ENCODE measurements at places on chromosomes 1 and 21.
A peak's percentile ranks its signal among the peaks of the same experiment; 100 is the strongest.

- DNase-seq, result no peak
Measured at GRCh38 chr1:5129746-5130355, 475.4 kb downstream of the AJAP1 start.

DNA sequence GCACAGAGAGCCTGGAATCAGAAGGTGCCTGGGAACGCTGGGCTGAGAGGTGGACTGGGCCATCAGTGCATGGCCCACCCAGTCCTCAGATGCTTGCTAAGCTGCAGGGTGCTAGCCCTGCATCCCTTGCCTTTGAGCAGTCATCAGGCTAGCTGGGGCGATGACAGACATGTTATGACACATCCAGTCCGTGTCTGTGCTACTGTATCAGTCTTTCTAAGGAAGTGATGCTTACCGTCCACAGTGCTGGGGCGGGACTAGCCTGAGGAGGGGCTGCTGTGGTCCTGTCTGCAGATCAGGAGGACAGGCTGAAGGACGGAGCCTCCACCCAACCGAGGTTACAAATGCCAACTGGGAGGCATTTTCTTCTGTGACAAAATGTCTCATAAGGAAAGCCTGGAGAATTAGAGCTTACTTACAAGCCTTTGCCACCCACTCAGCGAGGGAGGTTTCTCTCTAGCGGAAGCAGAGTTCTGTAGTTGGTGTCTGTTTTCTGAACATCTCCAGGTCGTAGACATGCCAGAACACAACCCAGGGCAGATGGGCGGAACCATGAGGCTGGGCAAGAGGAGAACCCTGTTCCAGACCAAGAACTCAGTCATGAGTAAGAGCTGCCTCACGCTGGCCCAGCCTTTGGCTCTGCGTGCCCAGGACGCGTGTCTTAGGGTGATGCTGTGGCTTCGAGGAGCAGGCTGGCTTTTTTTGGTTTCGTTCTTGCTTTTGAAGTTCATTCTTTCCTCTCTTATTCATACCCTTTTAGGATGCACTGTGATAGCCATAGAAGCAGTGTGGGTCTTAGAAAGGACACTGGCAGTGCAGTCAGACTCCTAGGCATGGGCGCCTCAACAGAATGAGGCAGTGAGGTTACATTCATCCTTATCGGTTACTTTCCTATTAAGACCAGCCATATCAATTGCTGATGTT, 14.3 kb downstream of the SLFNL1 start:
- no peak for DNase-seq

DNA sequence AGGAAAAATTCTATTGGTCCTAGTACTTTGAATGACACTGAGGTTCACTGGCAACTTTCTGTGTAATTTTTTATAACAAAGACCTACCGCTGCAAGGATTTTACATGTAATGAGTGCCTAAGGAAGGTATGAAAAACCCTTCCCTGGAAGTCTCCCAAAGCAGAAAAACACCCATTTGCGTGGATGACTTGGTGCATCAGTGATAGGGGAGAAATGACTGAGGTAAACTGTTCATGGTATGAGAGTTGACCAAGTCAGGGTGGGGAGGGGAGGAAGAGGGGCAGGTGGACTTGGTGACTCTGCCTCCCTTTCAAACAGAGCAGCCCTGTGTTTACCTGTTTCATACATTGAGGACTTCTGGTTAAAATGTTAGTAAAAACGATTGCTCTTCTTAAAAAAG, 78.8 kb upstream of the IPO9 start:
- no peak for DNase-seq

GRCh38 chr1:26500488-26501175, 28.4 kb downstream of the HMGN2 start:
- DNase-seq, result peak; percentile 74

DNA sequence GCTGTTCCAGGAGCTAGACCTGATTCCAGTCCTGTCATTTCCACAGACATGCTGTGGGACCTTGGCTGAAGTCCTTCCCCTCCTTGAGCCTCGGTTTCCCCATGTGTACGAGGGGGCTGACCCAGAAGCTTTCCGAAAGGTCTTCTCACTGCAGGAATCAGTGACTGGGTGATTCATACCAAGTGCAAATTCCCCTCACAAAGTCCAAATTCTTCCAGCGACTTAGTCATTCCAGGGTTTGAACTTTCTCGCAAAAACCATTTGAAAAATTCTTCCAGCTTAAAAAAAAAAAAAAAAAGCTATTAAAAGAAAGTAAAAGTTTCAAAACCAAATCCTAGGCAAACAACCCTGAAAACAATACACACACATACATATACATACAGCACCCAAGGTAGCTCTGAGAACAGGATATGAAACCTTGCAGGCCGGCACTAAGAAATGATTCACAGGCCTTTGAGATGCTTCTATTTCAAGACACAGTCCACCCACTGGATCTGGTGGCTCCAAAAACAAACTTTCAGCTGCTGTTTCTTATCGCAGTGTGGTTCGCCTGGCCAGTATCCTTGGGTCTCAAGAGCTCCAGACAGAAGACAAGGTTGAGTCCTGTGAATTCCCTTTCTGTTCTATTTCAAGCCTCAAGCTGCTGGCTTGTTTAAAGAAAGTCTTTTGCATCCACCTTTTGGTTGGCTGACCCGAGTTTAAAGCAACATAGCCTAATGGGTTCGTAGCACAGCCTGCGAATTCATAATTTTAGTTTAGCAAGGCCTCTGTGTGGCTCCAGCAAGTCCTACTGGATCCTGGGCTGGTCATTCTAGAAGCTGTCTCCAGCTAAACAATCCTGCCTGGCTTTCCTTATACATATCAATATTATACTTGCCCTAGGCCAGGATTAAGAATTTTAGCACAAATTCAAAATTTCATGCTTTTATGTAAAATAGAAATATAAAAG, 18.0 kb upstream of the ID3 start:
- DNase-seq, result no peak

DNA sequence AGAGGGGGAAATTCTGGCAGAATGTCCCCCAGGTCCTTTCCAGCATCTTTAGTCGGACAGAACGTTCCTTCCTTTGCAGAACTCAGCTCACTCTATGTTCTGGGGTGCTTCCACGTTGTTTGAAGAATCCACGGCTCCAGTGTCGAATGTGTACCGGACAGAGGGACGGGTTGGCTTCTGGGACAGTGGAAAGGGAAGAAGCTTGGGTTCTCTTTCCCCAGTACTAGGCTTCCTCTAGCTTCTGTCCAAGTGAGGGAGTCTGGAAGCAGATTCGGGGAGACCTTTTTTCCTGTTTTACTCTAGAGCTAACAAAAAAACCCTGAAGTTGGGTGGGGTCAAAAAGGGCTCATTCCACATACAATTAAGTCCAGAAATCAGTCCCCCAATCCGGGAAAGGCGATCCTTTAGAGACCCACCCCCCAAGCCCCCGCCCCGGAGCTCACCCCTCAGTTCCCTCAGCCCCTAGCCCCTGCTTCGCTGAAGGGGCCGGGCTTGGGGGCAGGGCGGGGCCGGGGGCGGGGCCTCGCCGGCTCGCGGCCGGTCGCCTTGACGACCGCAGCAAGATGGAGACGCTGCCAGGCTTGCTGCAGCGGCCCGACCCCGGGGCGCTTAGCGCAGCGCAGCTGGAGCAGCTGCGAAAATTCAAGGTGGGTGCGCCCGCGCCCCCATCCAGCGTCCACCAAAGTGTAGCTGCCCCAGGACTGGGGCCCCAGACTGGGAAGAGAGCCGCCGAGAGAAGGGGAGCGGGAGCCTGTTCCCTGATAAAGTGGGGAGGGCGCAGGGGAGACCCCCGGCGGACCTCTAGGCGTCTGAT, at the start of gene RIIAD1:
TSS of gene RIIAD1 (plus strand) at position 549 of the 814 bp plus-strand sequence. CDS start at position 564, 15 bp downstream.
- no peak for DNase-seq

DNA sequence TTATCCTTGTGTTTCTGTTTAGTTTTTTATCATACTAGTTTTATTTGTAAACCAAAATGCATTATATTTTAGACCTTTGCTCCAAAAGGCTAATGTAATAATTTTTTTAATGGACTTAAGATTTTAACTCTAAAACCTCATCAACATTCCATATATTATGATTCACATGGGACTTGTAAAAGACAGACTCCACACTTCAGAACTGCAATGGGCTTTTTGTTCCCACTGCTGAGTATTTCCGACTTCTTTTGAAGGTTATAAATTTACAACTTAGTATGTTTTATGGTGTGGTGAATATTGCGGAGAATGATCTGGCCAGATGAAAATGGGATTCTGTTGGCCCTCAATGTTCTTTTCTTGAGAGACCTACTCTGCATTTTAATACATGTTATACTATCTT, 678.5 kb downstream of the USP25 start:
- no peak for DNase-seq

- DNase-seq, result no peak
Measured at GRCh38 chr1:204188959-204189639, 7.2 kb downstream of the KISS1 start.

DNA sequence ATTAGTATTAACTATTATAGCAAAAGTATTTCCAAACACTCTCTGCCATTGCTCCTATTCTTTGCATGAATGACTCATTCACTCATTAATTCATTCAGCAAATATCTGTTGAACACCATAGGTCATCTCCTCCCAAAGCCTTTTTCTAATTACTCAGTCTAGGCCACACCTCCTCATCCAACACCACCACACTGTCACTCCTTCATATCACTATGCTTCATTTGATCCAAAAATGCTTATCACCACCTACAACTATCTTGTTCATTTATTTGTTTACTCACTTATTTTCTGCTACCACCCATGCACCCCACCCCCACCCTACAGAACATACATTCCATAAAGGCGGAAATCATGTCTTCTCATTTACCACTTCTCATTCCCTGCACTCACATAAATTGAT, 94.4 kb upstream of the TNFSF4 start:
- no peak for DNase-seq

DNA sequence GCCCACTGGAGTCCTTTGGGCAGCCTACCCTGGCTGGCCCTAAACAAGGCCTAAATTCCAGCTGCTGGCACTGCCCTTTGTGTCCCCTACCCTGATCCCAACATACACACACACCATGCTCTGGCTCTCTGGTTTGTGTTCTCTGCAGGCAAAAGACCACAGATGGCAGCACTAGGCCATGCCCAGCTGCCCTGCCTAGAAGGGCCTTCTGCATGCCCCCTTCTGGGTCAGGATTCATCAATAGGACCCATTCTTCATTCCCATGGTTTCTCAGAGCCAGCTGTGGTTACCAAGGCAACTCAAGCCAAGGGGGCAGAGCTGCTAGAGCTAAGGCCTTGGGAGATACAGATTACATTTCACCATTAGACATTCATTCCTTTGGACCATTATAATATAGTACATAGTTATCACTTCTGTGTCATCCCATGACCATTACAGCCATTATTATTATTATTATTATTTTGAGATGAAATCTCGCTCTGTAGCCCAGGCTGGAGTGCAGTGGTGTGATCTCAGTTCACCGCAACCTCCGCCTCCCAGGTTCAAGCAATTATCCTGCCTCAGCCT, 17.5 kb downstream of the ASAP3 start:
- DNase-seq, result no peak

DNA sequence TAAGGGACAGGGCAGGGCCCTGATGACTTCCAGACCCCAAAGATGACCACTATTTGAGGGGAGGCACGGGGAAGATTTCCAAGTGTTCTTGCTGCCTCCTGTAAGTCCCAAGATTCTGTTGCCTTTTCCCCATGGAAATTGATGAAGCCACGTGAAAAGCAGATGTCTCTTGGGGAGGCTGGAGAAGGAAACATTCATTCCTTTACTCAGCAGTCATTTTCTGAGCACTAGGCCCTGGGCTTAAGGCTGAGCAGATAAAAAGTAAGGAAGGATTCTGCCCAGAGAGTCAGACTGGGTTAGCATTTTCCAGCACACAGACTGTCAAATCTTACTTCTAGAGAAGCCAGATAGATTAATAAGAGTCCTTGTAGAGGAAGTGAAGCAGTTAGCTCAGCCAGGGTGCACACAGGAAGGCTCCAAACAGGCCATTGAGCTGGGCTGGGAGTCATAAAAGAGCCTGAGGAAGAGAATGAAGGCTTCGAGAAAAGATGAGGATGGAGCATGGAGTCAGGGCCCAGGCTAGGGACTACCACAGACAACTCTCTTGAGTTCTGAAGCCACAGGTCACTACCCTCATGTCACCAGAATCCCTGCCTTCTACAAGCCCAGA, 10.1 kb downstream of the EXTL1 start:
- no peak for DNase-seq

DNA sequence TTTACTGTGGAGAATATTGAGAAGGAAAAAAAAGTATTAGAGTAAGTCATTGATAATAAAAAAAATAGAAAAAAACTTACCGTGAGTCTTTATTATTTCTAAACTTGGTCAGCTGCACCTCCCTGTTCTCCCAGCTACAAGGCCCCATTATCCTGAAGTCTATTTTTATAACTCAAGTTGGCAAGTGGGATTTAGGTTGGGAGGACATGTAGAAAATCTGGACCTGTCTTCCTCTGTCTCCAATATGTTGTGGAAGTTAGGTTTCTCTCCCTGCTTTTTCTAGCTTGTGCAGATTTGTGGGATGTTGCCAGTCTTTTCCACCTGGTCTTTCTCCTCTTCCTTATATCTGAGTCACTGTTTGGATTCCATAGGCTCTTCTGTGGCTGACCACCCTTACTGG, 361.4 kb downstream of the HLX start:
- DNase-seq, result no peak

DNA sequence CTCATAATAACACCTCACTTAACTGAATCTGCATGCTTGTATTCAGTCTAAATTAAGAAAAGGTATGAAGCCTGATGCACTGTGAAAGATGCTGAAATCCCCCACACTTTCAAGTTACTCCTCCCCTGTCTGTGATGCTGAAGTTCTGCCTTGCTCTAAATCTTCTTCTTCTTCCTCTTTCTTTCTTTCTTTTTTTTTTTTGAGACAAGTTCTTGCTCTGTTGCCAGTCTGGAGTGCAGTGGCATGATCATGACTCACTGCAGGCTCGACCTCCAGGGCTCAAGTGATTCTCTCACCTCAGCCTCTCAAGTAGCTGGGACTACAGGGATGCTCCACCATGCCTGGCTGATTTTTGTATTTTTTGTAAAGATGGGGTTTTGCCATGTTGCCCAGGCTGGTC, 231.0 kb upstream of the B3GALT2 start:
- no peak for DNase-seq

GRCh38 chr21:39727401-39728120, 17.4 kb upstream of the IGSF5 start:
- no peak for DNase-seq

GRCh38 chr1:221824025-221824424, 82.1 kb upstream of the DUSP10 start:
- no peak for DNase-seq

DNA sequence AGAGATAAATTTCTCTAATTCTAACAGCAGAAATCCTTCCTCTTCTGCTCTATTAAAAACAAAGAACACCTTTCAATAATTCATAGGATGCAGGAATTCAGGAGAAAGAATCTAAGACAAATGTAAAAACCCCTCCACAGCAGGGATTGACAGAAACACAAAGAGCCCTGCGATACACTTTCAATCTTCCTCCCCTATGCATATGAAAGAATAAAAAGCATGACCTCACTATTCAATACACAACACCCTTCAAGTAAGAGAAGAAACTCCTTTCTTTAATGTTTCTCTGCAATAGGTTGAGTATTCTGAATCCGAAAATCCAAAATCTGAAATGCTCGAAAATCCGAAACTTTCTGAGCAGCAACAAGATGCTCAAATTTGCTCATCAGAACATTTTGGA, 17.1 kb downstream of the SRSF4 start:
- DNase-seq, result no peak

DNA sequence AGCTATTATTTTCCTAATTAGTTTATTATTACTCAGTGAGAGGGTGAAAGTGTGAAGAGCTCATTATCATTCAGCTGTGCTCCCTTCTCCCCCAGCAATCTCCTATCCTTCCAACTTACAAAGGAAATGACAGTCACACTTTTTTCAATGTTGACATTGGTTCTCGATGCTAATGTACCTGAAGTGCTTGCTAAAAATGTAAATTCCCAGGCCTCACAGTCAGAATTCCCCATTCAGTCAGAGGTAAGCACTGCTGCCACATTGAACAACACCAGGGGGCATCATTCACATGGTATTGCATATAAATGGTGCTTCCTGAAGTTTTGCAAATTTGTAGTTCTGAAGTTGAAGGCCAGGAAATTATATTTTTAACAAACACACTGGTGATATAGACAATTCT, 132.7 kb upstream of the FOXD3 start:
- no peak for DNase-seq
